ENCODE measurements at places on chromosomes 1 and 21.

DNA sequence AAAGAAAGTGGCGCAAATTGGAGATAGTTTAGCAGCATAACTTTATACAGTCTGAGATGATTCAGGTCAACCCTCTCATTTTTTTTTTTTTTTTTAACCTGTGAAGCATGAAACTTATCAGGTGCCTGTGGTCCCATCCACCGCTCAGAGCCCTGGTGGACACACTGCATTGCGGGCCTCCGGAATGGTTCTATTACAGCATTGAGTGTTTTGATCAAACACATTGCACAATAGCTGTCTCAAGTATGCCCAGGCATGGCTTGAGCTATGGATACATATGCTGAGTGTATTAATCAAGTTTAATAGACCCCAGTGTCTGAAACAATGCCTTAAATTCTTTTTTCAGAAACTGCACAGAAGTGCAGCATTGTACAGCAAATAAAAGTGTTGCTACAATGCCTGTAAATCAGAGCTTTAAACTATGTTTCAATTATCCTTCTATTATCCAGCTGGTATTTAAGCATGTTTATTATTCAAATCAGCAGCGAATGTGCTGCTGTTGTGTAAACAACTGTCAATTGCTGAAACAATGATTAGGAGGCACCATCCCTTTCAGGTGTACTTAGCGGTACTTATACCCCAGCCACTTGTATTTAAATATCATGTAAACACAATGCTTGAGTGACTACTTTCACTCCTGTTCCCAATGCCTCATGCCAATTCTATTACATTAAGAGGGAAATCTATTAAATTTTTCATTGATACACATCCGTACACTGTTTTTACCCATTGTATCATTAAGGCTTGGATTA is 456.6 kb downstream of the RPS6KC1 start:
- DNase-seq: no peak

DNA sequence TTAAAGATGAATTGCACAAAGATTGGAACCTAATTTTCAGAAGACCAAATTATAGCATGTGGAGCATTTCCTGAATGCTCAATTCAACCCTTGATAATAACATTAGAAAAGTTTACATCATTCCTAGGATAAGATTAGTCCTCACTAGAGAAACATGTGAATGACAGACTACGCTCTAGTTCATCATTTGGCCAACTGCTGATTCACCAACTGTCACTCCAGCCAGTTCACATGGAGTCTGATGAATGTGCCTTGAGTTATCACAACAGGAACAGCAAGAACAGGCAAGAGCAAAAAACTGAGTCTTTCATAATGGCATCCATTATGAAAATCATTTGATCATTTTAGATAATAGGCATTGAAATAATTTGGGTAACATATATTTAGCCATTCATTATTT is 415.9 kb downstream of the PTPRC start:
- no peak for DNase-seq

DNA sequence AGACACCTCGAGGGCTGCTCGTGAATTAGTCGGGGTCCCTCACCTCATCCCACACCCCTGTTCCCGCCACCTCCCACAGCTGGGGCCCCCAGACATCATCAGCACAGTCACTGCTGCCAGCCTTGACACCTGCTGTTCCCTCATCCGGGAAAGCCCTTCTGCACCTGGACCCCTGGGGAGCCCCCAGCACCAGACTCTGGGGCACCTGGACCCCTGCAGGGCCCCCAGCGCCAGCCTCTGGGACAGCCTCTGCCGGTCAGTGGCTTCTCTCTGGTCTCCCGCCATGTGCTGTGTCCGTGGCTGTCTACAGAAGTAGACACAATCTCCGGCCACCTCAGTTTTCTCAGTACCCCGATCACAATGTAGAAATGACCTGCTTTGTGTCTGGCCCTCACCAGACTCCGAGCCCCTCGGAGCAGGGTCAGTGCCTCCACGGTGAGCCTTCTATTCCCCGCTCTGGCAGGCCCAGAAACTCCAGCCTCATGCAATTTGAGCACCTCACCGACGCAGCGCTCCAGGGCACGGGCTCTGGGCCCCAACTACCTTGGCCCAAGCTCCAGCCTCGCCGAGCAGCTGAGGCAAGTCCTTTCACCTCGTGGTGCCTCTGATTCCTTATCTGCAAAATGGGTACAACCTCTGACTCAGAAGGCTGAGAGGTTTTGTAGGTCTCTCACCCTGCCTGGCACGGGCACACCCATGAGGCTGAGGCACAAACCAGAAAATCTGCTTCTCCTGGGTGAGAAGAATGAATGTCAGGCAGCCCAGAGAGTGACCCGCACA is 84.7 kb downstream of the RIPK4 start:
- no peak for DNase-seq

- peak; percentile 53 for DNase-seq
Observed at GRCh38 chr1:36342426-36343185, 19.2 kb upstream of the EVA1B start.

DNA sequence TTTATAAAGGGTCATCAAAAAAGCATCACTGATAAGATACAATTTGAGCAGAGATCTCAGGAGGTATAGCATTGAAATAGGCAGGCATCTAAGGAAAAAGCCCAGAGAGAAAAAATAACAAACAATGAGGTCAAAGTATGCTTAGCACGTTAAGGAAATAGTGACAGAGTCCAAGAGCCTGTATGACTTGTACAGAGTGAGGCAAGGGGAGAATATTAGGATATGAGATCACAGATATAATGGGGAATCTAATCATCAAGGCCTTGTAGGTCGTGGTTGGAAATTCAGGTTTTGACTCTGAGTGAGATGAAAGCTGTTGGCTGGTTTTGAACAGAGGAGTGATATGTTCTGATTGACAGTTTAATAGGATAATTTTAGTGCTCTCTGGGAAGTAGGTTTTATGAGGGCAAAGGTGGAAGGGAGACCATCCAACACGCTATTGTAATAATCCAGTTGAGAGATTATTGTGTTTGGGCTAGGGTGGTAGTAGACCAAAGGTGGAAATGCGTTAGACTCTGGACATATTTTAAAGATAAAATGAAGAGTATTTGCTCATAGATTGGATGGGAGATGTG is 644.6 kb upstream of the TMPRSS15 start:
- no peak for DNase-seq

DNA sequence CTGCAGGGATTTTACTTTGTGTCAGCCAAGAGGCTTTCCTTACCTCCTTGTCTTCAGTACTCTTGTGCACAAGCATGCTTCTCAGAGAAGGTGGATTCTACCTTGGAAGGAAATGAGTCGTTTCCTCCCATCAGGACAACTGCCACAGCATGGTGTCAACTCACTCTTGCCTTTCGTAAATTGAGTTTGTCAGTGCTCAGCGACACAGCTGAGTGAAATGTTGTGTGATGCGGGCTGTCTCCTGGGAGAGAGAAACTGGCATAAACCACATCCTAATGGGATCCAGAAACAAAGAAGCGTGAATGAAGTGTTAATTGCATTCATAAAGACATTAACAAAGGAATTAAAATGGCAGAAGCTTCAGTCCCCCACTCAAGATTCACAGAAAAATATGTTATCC is 51.5 kb upstream of the SLC22A15 start:
- peak; percentile 38 for DNase-seq

- DNase-seq: peak; percentile 13
Observed at GRCh38 chr21:43188592-43189210, 19.9 kb downstream of the CRYAA start.

DNA sequence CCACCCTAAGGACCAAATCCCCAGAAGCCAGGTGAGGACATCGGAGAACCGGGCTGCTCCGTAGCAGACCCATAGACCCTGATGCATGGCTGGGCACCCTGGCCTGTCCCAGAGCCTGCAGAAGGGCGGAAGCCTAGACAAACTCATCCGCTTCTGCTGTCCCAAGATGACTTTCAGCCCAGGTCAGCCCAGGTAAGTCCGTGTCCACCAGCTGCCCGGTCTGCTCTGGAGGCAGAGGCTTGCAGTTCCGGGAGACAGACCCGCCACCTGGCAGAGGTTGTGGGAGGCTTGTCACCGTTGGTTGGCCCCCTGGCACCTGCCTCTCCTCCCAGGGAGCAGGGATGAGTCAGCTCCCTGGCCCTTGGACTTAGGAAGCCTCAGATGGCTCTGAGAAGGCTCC is 22.8 kb upstream of the POFUT2 start:
- DNase-seq: no peak

DNA sequence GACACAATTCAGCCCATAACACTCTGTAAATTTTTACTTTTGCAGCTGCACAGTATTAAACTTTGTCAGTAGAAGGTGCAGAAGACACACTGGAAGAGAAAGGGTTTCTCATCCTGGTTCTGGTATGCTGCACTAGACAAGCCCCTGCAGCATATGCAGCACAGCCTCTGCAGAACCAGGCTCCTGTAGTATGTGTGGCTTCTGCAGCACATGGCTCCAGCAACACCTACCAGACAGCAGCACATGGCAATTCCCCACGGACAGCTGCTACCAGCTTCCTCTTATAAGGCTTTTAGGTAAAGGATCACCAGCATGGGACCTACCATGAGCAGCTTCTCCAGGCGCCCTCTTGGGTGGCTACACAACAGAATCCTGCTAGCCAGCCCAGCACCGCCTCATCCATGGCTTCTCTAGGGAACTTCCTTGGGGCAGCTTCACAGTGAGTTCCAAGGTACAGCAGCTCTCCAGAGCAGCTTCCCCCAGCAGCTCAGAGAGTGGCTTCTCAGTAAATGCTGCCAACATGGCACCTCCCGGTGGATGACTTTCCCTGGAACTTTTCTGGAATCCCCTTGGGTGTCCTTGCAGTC is 534.4 kb upstream of the CXADR start:
- DNase-seq: no peak

DNA sequence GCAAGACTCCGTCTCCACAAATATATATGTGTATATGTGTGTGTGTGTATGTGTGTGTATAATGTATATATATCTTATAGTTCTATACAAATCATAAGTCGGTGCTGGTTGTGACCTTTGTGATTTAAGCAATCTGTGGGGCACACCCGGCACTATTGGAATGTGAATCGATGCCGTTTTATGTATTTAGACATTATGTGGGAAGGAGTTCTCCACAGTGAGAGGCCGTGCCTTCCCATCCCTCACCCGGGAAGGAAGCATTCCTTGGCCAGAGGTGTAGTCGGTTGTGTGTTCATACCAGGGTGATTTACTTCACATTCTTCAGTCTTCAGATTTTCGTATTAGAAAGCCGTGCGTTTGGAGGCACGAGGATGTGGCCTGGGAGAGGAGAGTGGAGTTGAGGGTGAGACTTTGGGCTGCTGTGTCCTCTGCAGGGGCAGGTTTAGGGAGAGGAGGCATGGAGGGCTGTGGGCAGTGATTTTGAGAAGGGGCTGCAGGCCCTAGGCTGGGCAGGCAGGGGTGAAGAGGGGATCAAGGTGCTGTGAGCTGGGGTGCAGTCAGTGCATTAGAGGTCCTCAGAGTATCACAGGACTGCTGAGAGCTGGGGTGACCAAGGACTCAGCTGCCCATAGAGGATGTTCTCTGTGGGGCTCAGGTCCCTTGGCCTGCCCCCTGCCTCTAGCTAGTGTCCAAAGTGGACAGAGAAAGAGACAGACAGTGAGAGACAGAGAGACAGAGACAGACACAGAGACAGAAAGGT is 57.7 kb downstream of the TRIM11 start:
- DNase-seq: no peak

DNA sequence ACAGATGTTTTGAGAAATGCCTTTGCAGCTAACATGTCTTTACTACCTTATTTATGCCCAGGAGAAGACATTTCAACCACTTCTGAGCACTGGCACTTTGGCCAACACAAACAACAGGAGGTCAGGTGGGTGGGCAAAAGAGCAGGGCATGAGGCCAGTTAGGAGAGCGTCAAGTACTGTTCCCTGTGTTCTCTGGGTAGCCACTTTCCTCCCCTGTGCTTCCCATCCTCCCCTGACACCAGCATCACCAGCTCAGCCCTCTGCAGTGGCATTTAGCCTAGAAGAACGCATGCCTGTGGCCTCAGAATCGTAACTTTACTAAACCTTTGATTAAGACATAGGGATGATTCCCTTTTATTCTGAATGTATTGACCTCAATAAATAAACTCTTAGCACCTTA is 18.3 kb downstream of the BTG2 start:
- DNase-seq: no peak

GRCh38 chr1:62196086-62196690 is 1.5 kb downstream of the L1TD1 start:
- DNase-seq: no peak

DNA sequence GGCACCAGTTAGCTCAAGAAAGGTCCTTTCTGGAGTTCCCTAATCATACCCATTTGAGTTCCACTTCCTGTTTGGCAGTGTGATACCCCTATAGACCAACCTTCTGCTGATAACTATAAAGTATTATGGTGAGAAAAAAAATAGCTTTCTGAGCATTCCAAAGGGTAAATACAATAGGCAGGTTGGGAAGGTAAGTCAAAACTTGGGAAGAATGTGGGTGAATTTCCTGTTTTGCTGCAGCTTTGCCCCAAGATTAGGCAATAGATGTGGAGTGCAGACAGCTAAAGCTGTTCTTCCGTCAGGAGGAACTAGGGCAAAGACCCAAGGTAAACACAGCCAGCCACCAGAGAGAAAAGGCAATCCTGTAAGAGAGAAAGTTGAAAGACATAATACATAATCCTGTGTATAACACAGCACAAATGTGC is 49.9 kb upstream of the GUCA2A start:
- no peak for DNase-seq

DNA sequence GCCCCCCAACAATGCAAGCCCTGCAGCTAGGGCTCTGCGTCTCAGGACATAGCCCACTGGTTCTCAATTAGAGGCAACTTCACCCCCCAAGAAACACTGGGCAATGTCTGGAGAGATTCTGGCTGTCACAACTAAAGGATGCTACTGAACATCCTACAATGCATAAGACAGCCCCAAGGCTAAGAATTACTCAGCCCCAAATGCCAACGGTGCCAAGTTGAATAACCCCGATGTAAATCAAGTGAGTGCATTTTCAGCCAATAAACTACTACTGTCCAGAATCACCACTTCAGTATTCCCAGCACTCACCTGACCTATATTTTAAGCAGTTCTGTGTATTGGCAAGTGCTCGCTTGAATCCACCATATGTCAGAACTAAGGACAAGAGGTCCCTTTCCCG is 6.9 kb downstream of the RIPK4 start:
- DNase-seq: no peak
